ENCODE measurements at places on chromosomes 11 and 22.

- peak; percentile 56 for DNase-seq
Observed at GRCh38 chr22:23700706-23701105, 9.9 kb downstream of the RGL4 start.

DNA sequence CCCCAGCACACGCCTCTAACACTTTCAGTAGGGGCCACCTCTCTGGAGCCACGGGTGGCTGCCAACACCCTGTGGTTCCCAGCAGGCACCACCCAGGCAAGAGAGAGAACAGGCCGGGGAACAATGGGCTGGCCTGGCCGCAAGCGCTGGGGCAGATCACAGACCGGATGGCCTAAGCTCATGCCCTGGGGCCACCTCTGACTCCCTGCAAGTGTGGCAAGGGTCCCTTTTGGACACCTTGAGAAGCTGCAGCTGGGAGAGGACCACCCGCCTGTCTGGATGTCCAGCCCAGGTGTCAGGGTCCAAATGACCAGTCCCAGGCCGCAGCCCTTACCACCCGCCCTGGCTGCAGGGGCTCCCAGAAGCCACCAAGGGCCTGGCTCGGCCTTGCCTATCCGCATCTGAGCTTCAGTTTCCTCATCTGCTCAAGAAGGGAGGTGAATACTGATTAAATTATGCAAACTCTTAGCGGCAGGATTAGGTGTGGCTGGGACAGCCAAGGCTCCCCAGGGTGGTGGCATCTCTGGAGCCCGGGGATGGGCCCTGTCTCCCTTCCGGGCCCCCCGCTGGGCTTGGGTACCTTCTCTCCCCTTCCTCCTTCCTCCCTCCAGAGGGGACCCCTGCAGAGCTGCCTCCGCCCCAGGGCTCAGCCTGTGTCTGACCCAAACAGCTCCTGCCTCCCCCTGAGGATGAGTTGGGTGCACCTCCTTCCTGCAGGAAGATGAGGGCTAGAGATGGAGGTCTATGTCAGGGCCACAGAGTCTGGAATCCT is 785 bp upstream of the SUSD2 start:
- no peak for DNase-seq

- DNase-seq = no peak
Observed at GRCh38 chr11:63405114-63405513, 35.5 kb downstream of the SLC22A9 start.

GRCh38 chr22:44586351-44586990 is 88.4 kb upstream of the RTL6 start:
- DNase-seq = no peak

DNA sequence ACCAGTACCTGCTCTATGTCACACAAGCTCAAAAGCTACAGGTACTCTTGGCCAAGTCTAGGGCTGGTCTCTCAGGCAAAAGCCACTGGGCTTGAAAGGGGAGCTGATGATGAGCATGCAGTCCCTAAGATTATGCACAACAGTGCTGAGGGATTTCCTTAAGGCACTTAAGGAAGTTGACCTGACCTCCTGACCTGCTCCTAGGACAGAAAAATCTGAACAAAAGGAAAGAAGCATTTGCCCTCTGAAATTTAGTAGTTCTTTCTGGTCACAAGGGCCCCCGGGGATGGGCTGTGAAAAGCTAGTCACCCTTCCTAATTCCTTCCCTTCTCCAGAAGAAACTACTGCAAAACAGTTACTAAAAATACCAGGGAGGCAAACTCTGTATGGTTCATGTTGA is 83.6 kb upstream of the PHOX2A start:
- no peak for DNase-seq

DNA sequence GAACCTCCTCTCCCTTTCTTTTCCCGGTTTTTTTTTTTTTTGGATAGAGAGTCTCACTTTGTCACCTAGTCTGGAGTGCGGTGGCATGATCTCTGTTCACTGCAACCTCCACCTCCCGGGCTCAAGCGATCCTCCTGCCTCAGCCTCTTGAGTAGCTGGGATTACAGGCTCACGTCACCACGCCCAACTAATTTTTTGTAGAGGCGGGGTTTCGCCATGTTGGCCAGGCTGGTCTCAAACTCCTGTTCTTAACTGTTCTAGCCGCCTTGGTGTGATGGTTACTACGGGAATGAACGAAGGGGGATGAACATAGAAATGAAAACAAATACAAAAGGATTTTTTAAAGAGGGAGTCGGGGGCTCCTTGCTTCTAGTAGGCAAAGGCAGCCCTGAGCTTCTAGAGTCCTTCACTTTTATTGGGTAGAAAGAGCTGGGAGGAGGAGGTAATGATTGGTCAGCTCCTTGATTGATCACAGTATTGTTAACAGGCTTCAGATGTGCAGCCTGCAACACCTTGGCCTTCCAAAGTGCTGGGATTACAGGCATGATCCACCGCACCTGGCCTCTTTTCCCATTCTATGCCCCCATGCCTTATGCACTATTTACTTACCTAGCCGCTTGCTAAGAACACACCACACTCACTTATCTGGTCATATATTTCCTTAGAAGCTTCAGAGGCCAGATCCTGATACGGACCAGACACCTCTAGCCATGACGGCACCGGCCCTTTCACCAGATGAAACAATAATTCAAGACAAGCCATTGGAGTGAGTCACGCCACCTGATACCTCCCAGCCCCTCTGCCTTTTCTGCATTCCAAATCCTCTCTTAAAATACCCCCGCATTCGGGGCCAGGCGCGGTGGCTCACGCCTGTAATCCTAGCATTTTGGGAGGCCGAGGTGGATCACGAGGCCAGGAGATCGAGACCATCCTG is 20.7 kb downstream of the SUSD2 start:
- DNase-seq = no peak

DNA sequence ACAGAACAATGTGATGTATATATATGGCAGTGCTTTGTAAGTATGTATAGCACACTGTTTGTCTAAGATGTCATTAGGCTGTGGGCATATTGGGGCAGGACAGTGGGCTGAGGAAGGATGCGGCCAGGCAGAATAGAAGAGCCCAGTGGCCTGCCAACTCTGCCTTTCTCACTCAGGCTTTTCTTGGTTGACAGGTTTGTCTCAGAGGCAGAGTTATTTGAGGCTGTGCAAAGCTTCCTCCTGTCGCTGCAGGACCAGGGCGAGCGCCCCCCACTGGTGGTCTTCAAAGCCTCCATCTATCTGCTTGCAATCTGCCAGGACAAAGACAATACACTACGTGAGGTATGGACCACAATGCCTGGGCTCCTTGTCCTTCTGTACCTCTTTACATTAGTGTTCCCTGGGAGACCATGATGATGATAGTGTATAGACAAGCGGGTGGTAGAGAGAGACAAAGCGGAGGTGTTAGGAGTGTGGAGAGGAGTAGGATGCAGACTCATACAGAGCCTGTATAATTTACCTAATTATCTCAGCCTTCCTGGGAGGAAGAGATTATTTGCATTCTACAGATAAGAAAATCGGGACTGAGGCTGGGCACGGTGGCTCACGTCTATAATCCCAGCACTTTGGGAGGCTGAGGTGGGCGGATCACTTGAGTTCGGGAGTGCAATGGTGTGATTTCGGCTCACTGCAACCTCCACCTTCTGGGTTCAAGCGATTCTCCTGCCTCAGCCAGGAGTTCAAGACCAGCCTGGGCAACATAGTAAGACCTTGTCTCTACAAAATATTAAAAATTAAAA is 37.3 kb upstream of the CCDC134 start:
- DNase-seq = no peak

GRCh38 chr11:27370374-27370773 is 7.4 kb upstream of the CCDC34 start:
- no peak for DNase-seq

GRCh38 chr11:47908198-47908597 is 60.0 kb upstream of the NUP160 start:
- no peak for DNase-seq

DNA sequence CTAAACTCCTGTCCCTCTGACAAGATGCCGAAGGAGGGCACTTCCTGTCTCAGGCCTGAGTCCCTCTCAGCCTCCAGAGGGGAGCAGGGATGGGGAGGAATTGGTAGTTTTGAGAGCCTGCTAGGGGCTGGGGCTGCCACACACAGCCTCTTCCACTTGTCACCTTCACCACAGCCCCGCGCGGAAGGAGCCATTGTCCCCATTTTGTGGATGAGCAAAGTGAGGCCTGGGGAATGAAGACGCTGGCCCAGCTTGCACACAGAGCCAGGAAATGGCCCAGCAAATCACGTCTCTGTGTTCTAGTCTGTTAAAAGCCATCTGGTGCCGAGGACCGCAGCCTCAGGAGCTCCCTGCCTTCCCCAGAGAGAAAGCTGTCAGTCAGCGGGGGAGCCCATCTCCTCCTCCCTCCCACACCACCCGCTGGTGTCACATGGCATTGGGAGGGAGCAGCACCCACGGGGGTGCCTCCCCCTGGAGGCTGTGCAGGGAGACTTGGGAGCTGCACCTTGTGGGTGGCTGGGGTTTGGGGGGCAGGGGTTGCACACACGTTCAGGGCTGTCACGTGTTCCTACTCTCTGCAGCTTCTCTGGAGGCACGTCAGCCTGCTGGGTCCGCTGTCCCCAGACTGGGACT is 34.6 kb downstream of the RASD2 start:
- no peak for DNase-seq

- no peak for DNase-seq
Observed at GRCh38 chr11:3737386-3737933, 59.9 kb downstream of the NUP98 start.

- no peak for DNase-seq
Observed at GRCh38 chr11:79371152-79371551, 69.7 kb downstream of the TENM4 start.

DNA sequence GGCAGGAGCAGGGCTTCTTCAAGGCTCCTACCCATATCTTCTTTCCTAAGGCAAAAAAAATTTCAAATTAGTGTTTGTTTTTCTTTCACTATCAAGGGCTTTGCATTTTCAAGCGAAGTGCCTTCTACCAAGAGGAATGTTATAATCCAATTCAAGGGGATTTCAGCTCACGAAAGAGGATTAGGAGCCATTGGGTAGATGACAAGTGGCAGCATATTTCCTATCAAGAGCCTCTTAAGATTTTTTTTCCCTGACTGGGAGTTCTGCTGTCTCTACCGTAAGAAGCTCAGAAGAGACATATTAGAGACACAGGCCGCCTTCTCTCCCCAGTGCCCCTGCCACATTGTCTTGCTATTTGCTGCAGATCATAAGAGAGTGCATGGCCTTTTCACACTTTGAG is 55.9 kb upstream of the BMAL1 start:
- no peak for DNase-seq

GRCh38 chr11:43578346-43579170 is 102.0 kb upstream of the HSD17B12 start:
- DNase-seq = peak; percentile 23

Data from astrocyte of the spinal cord (primary cell).